ENCODE measurements at places on chromosomes 11 and 22. TPM values are rescaled to one million over a fixed set of nuclear protein-coding genes. Genes with fewer than 3 reads are reported as not detected.

DNA sequence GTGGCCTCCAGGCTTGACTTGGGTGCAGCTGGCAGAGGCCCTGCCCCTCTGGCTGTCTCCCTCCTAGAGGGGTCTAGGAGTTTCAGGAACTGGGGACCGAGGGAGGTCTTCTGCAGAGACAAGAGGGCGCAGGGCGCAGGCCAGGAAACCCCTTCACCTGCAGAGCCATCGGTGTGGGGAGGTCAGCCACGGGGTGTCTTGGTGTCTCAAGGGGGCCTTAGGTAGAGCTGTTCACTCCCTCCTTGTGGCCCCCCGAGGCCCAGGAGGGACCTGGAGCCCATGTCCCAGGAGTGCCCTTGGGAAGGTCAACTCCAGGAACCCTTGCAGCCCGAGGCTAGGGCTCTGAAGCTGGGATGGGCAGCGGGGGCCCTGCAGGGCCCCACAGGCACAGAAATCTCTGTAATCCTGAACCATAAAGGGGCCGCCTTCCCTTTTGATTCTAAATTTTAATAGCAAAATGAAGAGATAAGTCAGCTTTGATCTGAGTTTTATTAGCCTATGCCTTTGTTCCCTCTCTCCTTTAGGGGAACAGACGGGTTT is 31.4 kb upstream of the TH start:
- no peak for DNase-seq

GRCh38 chr11:57397394-57397990 is 7.0 kb upstream of the PRG2 start:
- DNase-seq = no peak

DNA sequence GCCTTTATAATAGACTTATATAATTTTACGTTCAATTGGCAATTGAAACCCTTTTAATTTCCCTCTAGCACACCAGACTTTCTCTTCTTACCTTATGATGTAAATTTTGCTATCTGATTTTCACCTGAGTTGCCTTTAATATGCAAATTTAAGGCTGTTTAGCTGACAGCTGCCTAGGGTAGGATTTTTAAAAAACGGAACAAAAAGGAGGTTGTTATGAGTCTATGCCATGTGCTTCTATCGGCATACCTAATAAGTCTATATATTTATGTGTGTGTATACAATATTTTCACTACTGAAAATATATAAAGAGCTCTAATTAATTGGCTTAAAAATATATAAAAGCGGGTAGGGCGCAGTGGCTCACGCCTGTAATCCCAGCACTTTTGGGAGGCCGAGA is 11.8 kb upstream of the SELENOH start:
- no peak for DNase-seq

DNA sequence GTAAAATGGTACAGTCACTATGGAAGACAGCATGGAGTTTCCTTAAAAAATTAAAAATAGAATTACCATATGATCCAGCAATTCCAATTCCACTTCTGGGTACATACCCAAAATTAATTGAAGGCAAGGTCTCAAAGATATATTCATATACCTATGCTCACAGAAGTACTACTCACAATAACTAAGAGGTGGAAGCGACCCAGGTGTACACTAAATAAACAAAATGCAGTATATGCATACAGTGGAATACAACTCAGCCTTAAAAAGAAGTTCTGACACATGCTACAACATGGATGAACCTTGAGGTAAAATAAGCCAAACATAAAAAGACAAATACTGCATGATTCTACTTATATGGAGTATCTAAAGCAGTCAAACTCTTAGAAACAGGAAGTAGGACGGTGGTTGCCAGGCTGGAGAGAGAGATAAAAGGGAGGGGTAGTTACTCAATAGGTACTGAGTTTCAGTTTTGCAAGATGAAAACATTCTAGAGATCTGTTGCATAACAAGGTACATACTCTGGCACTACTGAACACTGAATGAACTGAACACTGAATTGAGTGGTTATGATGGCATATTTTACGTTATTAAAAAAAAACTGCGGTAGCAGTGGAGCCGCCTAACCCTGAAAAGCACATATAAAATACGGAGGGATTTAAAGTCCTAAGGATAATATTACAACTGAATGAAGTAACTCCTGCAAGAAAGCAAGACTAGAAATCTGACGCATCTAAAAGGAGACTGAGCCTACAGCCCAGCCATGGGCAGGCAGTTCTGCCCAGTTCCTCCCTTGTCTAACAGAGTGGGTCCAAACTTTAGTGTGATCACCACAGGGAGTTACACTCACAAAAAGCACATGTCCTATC is 12.8 kb downstream of the DGCR2 start:
- peak; percentile 28 for DNase-seq

OR10D3 gene
- total RNA-seq = not detected

DNA sequence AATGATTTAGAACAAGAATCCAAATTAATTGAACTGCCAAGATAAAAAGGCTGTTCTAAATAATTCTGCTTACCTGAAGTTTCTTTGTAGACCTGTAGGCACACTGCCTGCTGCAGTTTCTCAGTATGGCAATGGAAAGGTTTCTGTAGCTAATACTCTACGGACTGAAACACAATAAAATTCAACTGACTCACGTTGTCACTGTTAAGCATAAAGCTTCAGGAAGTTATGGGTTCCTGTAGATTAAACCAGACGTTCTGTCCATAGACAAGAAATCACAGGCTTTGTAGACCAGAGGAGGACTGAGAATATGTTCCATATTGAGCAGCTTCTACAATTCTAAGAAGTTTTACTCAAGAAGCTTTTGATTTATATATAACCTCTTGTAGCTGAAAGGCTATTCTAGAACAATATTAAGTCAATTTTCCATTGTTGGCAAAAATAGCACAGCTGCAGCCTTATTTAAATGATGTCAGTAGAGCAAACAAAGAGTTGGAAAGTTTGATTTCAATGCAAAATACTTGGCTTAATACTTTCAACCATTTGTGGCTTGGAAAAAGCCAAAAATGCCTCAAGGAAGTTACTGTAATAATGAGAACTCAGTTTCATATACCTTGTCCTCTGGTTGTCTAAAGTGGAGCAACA is at the start of gene GLYATL2:
Gene GLYATL2 (minus strand): TSS at position 344 of the 645 bp plus-strand sequence. CDS start 5,092 bp downstream, outside the sequence.
- DNase-seq = no peak

SYCE3 gene
- not detected for total RNA-seq

SCT gene
- not detected for total RNA-seq

DNA sequence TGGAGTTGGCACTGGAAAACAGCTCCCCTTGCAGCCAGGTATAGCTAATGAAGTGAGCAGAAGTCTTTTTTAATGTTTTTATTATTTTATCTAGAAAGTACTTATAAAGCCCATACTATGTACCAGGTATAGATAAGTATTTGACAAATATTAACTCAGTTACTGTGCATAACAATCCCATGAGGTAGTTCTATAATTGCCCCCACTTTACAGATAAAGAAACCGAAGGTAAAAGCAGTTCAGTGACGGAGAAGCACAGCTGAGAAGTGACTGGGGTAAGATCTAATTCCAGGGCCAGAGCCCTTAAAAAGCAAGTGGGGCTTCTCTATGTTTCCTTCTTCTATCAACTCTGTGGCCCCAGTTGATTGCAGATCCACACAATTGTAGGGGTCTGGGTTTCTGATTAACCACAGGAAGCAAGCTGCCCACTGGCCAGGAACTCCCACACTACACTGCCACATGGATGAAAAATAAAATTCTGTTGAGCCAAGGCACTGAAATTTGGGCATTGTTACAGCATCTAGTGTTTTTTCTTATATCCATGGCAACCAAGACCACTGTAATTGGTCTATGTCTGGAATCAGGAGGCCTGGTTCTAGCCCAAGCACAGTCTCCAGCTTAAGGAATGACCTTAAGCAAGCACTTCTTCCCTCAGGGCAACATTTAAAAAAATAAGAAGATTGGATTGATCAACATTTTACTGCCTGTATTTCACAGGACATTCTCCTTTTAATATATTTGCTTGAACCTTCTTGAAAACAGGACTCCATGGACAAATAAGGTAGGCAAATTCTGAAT is 55.3 kb upstream of the TEAD1 start:
- DNase-seq = no peak

- DNase-seq = no peak
Measured at GRCh38 chr11:33045551-33046255, 6.3 kb downstream of the TCP11L1 start.

DNA sequence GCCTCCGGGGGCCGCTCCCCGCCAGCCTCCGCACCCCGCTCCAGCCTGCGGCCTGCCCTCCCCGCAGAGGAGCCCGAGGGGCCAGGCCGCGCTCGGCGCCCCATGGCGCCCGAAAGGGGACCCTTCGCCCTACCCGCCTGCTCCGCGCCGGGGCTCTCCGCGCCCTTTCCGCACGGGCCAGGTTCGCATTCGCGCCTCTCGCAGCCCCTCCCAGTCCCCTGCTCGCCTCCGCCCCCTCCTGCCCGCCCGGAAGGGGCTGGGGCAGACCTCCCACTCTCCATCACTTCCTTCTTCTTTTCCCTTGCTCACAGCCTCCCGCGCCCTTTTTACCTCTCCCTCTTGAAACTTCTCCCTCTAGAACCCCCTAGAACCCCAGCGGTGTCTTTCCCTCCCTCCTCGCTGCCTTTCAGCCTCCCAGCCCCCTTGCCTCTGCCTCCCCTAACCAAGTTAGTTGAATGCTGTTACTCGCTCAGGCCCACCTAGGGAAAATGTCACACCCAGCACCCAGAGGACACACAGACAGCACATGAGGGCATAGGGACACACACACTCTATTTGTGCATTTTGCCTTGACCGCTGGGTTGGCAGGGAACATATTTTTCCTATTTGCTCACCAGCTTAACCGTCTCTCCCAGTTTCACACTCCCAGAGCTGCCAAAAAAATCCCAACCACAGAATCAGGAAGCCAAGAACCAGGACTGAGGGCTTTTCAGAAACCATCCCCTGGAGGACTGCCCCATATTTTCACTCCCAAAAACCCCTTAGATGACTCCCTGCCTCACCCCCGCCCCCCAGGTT is at the start of gene SLC43A3:
Gene SLC43A3 (minus strand): TSS at position 193 of the 798 bp plus-strand sequence. CDS start 949 bp downstream, outside the sequence.
- DNase-seq = peak; percentile 38

DNA sequence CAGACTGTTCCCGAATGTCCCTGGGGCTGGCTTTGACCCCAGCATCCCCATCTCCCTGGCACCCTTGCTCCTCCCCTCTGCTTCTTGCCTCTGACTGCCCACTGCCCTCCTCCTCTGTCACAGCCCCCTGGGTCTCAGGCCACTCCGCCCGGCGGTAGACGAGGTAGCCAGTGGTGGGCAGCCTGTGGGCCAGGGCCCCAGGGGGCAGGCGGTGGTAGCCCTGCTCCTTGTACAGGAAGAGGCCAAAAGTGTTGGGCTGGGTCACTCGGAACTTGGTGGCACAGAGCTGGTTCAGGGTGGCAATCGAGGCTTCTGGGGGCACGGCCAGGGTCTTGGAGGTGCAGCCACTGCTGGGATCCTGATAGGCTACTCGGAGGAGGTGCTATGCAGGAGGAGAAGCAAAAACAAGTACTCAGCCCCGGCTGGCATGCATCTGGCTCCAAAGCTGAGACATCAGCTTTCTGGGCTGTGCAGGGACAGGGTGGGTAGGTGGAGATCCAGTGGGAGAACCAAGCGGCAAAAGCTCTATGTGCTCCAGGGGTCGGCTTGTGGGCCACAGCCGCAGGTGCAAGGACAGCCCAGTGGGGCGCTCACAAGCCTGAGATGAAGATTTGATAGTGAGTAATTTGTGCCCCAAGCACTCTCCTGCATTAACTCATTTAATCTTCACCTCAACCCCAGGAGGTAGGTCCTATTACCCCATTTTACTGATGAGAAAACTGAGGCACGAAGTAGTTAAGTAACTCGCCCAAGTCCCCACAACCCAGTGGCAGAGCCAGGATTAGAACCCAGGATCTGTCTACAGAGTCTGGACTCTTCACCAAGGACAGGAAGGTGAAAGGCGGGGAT is 3.6 kb downstream of the RIN1 start:
- DNase-seq = no peak

- peak; percentile 41 for DNase-seq
Measured at GRCh38 chr11:122192634-122193255, 76.7 kb upstream of the BLID start.

Measured in endothelial cell of umbilical vein (primary cell).